CD4-positive, alpha-beta T cell (primary cell): ENCODE measurements at places on chromosomes 3 and 15.

GRCh38 chr3:179074656-179075055 is 3.0 kb upstream of the ZMAT3 start:
- no peak for DNase-seq

DNA sequence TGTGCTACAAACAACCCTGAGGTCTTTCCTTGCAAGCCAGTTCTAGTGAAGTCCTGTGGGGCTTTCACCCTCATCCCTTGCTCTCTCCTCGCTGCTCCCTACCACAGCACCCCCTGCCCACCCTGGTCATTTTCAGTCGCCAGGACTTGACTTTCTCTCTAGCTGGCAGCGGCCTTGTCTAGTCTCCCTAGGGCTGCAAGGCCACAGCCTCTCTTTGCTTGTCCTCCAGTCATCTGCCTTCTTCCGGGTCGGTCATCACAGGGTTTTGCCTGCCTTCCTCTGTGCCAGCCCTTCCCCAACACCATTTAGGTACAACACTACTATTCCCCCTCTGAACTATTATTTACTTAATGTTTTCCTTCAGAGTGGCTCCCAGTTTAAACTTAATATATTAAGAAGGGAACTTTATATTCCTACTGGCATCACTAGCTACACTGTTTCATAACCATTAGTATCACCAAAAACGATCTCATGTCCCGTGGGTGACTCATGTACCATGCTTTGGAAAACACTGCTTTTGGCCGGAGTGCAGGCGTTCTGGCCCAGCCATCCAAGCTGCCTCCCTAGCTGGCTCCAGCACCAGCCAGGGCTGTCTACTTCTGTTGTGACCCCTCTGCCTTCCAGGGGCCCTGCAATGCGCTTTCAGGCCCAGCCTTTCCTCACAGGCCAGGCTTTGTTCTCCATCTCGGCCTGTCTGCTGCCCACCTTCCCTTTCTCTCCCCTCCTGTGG is 21.4 kb downstream of the FAH start:
- no peak for DNase-seq

DNA sequence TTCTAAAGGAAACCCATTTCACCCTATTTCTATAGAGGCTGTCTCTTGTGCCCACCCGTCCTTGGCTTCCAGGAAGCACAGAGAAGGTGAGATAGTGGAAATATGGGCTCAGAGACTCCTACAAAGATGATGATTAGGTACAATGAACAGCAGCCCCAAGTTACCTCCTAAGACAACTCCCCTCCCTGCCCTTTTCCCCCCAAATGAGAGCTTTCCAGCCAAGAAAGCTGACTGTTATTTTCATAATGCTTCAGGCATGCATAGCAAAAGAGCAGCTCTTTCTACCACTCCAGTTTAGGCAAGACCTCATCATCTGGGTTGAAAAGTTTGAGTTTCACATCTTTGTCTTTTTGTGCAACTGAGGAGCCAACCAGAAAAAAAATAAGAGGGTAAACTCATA is 248.8 kb upstream of the ADAMTS9 start:
- no peak for DNase-seq

DNA sequence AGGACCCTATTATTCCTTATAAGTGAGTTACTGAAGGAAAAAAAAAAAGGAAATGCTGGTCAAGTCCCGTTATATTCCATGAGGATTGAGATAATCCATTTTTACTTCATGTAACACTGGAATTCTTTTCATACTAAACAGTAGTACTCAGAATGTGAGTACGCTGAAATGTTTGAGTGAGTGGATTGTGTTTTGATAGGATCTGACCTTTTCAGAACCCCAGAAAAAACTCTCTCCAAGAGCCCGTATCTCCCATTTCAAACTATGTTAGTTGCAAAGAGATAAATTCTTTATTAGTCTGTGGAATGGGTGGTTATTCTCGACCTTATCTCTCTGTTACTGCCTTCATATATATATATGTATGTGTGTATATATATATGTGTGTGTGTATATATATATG is 2.5 kb upstream of the LPP start:
- DNase-seq, result no peak

DNA sequence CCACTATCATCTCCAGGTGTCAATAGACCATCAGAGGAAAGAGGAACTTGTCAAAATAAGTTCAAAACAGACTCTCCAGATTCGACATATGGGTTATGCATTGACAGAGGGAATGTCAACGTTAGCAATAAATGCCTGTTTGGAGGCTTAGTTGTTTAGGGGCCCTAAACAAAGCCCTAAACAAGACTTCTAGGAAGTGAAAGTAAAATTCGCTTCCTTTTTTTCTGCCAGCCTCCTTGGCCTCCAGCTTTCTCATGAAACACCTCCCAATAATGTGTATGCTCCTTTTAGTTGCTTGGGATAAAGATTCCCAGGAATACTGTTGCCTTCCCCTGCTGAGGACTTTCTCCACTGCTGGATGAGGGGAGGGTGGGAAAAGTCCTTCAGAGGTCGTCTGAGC is 70.9 kb upstream of the ARNT2 start:
- no peak for DNase-seq

DNA sequence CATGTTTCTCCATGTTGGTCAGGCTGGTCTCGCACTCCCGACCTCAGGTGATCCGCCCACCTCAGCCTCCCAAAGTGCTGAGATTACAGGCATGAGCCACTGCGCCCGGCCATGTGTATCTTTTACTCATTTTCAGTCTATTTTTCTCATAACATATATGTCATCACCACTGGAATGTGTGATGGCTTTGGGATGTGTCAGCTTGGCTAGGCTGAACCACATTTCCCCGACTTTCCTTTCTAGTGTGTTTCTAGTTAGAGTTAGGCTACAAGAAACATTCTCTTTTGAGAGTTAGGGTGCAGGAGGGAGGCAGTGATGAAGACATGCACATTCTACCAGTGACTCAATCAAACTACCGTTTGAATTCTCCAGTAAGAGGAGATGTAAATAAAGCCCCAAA is 444.9 kb upstream of the THBS1 start:
- DNase-seq, result no peak

GRCh38 chr3:120642368-120642948 is 39.6 kb downstream of the HGD start:
- no peak for DNase-seq

- DNase-seq, result no peak
Observed at GRCh38 chr15:43105077-43105736, 631 bp downstream of the UBR1 start.
